ENCODE measurements at places on chromosomes 5 and 9.
A peak's percentile ranks its signal among the peaks of the same experiment; 100 is the strongest.

DNA sequence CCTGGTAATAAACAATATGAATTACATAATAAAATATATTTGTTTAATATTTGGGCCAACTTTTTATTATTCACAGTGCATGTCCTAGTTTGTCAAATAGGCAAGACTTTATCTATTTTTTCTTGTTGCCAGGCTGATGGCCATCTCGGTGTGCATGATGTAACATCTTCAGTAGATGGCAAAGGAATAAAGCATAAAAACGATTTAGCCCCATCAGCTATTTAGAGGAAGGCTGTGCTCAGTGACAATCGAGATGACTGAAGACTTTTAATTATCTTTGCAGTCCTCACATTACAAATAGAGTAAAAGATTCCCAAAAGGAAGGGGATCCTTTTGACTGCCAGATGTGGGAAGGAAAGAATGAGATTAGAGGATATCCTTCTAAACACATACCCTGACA, 358.5 kb downstream of the PTPRD start:
- no peak for DNase-seq

DNA sequence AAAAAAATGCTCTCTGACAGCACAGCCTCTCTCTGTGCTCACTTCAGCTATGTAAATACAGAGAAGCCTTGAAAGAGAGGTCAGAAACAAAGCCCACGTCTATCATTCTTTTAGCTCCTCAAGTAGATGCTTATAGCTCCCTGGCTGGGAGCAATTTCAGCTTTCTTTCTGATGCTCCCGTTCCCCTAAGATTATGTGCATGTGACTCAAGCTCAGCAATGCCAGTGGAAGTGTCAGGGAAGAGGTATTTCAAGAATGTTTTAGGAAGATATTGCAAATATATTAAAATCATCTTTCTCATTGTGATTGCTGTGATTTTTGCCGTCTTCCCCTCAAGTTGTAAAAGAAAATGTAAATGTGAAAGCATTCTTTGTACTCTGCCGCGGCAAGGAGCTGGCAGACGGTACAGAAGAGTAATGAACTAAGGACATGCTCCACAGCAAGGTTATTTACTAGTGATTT, 1353.7 kb upstream of the ACO1 start:
- no peak for DNase-seq

GRCh38 chr5:55694152-55694830, 17.8 kb downstream of the SLC38A9 start:
- peak; percentile 60 for DNase-seq

DNA sequence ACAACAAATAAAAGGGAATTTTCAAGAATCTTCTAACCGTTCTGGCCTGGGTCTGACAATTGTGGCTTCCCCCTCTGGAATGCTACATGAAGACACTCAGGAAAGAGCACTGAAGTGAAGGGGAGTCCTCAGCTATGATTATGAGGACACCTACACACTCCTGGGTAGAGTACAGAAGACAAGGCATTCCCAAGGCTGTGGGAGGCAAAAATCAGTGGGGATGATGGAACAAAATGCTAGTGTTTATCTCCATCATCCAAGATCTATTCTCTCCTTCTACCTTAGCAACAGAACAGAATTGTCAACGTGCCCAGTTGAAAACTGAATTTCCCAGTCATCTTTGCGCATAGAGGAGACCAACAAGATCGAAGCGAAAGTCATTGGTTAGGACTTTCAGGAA, 130.1 kb upstream of the LARP1 start:
- no peak for DNase-seq

- DNase-seq = no peak
These were observed 1.3 kb upstream of the HABP4 start for GRCh38 chr9:96448546-96449170.

DNA sequence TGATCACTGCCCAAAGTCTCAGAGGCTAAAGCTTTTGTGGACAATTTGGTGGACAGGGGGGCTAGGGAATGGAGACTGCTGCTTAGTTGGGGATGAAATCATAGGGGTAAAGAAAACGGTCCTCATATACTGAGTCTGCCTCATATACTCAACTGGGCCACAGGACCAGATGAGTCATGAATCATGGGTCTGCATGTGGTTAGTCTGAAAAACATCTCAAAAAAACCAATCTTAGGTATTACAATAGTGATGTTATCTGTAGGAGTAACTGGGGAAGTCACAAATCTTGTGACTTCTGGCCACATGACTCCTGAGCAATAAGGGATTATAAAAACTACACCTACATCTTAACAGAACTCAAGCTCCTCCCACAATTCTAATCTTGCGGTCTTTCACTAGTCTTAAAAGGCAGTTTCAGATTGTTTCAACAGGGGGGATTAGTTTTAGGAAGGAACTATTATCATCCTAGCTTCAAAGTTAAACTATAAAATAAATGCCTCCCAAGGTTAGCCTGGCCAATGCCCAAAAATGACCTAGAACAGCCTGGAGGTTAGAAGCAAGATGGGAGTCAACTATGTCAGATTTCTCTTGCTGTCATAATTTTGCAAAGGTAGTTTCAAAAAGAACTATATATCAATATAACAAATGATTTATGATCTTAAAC, 17.5 kb downstream of the TMEM161B start:
- DNase-seq = no peak

DNA sequence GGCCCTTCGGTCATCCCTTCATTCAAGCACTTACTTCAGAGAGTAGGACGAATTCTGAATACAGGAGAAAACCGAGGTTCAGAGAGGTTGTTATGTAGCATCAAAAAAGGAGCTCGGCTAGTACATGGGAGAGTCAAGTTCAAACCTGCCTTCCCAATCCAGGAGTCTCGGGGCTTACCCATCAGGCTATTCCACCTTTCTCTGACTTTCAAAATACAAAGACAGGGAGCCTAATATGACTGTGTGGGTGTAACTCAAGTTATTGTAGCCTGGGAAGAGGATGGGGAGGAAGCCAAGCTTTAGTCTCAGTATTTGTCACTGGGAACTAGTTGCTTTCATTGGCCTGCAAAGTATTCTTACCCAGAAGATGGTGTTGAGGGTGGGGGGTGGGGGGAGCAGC, 274.8 kb upstream of the PANK3 start:
- no peak for DNase-seq

GRCh38 chr5:31485376-31486207, 46.3 kb downstream of the DROSHA start:
- no peak for DNase-seq

GRCh38 chr9:110808599-110808980, 140.0 kb downstream of the MUSK start:
- DNase-seq = no peak

DNA sequence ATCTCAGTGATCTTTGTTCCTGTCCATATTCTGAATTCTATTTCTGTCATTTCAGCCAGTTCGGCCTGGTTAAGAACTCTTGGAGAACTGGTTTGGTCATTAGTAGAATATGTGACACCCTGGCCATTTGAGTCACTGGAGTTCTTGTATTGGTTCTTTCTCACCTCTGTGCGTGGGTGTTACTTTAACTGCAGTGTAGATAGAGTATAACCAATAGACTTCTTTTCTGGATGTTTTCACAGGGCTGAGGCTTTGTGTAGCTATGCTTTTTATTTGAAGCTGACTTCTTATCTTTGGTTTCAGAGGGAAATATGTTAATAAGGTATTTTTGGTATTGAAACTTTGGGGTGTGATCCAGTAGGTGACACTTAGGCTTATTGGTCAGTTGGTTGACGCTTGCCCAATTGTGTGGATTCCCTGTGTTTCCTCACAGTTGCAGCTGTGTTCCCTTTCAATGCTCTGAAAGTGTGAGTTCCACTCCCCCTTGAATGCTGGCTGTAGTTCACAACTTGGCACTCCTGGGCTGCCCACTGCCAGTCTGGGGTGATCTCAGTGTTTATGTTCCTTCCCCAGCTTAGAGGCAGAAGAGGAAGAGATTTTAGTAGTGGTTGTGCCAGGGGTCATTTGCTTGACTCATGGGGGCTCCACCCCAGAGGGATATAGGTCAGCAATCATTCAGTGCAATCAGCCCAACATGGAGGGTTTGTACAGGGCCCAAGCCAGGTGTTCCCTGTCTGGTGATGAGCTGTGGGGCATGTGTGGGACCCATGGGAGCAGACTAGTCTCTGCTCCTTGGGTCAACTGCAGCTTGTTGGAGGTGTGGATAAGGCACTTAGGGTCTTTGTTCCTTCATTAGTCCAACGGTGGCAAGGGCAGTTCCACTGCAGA, 34.9 kb upstream of the TEK start:
- no peak for DNase-seq

DNA sequence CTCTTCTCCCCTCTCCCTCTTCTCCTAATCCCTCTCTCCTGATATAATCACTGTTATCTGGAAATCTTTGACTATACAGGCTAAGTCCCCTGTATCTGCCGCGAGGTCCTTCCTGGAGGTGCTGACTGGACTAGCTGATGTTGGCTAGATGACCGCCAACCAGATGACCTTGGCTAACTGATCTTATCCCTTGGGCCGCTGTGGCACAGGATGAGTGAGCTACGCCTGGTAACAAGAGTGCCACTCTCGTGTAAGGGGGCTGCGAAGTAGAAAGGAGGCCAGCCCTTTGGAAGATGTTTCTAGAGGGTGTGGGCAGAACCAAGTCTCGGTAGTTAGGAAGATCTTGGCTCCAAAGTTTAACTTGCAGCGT, 345 bp upstream of the PRRC1 start:
- no peak for DNase-seq

DNA sequence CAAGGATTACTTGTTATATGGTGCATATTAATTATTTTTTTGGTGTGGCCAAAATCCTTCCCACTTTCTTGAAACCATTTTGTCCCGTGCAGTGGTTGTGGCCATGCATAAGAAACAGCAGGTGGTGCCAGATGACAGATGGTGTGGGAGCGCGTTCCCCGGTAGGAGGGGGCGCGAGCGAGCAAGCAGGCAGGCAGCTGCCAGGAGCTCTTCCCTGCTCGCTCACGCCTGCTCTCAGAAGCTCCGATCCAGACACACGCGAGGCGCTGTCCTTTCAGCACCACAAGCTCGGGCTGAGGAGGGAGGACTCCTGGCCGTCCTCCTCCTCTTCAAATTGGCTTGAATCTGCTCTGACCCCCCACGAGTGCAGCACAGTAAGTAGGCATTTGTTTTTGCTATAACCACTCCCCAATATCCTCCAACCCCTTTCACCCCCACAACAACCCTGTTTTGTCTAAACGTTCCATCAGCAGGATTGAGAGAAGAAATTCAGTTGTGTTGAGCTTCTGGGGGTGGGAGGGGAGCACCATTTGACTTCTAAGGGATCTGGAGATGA, at the start of gene NSG2:
TSS of gene NSG2 (plus strand) at position 237 of the 556 bp plus-strand sequence. CDS start 1,050 bp downstream, outside the sequence.
- peak; percentile 91 for DNase-seq

- DNase-seq = no peak
These were observed 53.5 kb downstream of the NEK6 start for GRCh38 chr9:124311283-124311682.

GRCh38 chr9:100125236-100125635, 26.2 kb downstream of the INVS start:
- DNase-seq = no peak

- peak; percentile 23 for DNase-seq
These were observed 371.2 kb downstream of the NFIB start for GRCh38 chr9:13942695-13943094.

- DNase-seq = no peak
These were observed 54.9 kb upstream of the RPL26L1 start for GRCh38 chr5:172904312-172904642.

GRCh38 chr5:79699763-79700400, 10.2 kb downstream of the CMYA5 start:
- no peak for DNase-seq

DNA sequence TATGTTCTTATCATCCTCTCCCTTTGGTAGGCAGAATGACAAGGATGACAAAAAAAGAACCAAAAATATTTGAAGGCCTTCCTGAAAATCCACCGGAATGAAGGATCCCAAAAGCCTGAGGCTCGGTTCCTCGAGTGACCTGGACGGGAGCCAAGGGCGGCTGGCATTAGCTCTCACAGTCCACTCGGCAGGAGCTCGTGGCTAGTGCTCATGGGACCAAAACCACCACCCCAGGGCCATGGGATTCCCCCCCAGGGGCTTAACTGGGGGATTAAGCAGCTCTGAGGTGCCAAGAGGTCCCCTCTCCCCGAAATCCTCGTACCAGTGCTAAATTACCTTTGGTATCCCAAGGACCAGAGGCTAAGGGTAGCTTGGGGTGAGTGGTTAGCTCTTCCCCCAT, 586 bp upstream of the PDZD2 start:
- DNase-seq = no peak

DNA sequence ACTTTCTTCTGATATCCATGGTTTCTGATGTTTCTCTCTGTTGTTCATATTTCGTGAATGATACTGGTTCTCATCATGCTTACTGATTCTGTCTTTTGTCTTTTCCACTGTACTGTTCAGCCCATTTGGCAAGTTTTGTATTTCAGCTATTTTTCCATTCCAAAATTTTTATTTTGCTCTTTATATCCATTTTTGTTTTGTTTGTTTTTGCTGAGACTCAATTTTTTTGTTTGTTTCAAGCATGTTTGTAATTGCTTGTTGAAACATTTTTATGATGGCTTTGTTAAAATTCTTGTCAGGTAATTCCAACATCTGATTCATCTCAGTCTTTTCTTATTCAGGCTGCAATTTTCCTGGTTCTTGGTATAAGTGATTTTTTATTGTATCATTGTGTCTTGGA, 64.0 kb downstream of the ERCC6L2 start:
- DNase-seq = no peak

GRCh38 chr5:64840958-64841357, 72.2 kb downstream of the CWC27 start:
- DNase-seq = no peak

GRCh38 chr5:179797741-179798140, 4.0 kb downstream of the LTC4S start:
- DNase-seq = no peak

DNA sequence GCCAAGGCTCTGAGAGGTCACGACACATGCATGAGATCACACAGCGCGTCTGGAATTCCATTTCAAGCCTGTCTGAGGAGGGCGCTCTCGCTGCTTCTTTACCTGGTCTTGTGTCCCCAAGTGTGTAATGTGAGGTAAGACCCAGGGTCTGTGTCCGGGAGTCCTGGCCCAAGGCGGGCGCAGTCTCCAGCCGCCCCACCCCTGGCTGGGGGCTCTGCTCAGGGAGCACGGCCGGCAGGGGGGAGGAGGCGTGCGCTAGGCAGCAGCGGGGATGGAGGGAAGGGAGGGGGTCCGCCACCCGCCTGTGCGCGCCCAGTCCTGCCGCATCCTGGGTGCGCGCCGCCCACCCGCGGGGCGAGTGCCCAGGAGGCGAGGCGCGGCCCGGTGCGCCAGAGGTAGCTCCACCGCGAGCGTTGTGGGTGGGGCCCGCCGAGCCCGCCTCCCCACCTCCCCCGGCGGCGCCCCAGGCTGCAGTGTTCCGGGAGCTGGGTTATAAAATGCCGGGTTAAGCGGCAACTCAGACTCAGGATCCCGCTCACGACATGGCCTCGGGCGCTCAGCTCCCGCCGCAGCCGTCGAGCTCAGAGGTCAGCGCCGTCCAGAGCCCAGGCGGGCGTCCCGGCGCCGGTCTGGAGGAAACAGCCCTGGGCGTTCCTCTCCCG, at the start of gene CCNI2:
TSS of gene CCNI2 (plus strand) at position 473 of the 662 bp plus-strand sequence. CDS start at position 543, 70 bp downstream.
- DNase-seq = no peak

Measured in SJCRH30 (cell line).